ENCODE measurements at places on chromosomes 16 and 17. TPM values are rescaled to one million over a fixed set of nuclear protein-coding genes. Genes with fewer than 3 reads are reported as not detected.

SLC38A8 gene
- total RNA-seq, result not detected

MARVELD3 gene
- not detected for total RNA-seq

HASPIN gene
- 21.0 TPM for total RNA-seq

TBC1D3H gene
- total RNA-seq, result not detected

TBC1D3E gene
- total RNA-seq, result not detected

ITGAD gene
- total RNA-seq, result not detected
